Effector CD4-positive, alpha-beta T cell (primary cell): ENCODE measurements at places on chromosomes 2 and 18.

- DNase-seq: no peak
Measured at GRCh38 chr18:11989174-11989573, 7.9 kb downstream of the IMPA2 start.

DNA sequence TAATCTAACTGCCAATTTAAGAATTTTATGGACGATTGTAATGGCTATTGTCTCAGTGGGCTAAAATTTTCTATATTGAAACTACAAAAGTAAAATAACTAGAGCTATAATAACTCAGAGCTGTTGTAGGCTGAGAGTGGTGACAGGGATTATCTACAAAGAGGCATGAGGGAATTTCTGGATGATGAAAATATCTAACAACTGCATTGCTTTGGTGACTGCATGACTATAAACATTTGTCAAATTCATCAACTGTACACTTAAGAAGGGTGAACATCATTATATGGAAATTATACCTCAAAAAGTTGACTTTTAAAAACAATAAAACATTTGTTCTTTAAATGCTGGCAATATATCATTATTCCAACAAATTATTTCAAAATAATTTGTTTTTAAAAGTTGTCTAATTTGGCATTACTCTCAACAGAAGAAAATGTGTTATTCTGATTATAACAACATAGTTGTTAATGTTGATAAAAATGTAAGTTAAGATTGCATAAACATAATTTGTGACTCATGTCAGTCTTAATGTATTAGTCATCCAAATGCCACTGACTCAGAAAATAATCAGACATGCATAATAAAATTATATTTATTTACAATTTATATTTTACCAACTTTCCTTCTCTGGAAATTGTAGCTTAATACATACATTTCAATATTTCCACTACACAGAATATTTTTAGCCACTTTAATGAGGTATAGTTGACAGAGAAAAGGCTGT lies 865.1 kb upstream of the VRK2 start:
- no peak for DNase-seq

DNA sequence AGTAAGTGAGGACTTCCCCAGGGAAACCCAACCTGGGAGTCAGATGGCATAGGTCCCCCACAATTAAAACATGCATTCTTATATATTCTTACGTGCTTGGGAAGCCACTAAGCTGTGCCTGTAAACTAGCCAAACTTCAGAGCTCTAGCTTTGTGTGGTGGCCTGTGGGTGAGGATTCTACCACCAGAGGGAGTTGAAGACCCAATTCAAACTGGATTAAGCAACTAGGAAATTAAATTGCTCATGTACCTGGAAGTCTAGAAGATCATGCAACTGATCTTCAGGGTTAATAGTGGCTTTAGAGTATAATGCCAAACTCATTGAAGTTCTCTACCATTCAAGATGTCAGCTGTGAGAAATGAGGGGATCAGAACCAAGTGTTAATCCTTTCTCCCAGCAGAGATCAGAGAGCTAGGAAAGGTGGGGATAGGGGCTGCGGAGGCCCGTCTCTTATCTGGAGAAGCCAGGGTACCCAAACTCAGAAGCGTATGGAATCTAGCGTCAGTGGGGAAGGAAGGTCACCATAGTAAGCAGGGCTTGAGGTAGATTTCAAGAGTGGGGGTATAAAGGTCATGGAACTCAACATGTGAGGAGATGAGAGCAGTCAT lies 53.2 kb upstream of the CCDC85A start:
- no peak for DNase-seq

GRCh38 chr2:47190188-47190881 lies 35.2 kb upstream of the STPG4 start:
- DNase-seq: no peak

- no peak for DNase-seq
Measured at GRCh38 chr18:46282177-46282570, 178.0 kb downstream of the HAUS1 start.

DNA sequence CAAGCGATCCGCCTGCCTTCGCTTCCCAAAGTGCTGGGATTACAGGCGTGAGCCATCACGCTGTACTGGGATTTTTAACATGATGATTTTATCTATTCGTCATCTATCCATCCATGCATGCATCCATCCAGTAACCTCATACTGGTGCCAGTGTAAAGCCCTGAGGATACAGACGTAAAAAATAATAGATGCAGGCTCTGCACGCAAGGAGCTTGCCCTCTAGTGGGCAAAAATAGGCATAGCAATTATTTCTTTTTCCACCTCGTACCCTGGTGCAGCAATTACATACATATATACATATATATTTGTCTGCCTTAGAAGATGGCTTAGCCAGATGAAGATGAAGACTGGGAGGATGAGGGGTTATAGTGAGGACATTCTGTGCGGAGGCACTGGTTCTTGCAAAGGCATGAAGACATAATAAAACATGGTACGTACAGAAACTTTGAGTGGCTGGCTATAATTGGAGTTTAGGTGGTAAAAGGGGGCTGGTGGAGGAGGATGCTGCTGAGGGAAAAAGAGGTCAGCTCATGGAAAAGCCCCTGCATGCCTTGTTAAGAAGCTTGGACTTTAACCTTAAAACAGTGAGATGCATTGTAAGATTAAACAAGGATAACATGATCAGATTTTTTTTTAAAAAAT lies 19.6 kb upstream of the RPIA start:
- DNase-seq: no peak

DNA sequence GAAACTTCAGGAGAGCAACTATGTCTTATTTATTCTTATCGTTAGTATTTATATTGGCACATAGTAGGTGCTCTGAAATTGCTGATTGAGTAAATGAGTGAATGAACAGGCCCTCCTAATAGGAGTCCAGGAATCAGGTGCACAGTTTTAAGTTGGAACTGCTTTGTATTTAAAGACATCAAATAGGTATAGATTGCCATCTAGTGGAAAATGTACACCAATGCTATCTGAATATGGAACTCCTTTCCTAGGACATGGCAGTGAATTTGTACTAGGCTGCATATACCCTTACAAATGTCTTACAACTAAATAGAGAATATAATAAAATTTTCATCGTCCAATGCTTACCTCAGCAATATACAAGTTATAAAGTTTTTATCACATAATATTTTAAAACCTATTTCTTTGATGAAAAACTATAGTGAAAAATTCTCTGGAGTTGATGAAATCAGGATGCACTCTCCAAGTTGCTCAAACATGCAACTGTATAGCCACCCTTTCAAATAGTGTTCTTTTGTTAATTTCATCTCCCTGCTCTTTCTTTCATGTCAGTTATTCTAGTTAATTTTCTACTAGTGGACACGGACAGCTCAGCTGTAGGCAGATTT lies 318.9 kb upstream of the SYT4 start:
- DNase-seq: no peak

DNA sequence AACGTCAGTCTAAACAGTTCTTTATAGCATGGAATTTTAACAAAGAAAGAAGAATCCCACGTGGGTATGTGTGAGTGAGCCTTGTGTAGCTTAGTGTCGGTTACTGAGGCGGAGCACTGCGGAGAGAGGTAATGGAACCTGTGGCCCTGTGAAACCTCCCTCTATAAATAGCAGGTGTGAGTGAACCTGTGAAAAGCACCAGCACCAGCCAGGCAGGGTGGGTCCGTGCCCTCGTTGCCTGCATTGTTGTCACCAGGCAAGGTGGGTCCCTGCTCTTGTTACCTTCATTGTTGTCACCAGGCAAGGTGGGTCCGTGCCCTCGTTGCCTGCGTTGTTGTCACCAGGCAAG lies 4.7 kb downstream of the CTDP1 start:
- no peak for DNase-seq

DNA sequence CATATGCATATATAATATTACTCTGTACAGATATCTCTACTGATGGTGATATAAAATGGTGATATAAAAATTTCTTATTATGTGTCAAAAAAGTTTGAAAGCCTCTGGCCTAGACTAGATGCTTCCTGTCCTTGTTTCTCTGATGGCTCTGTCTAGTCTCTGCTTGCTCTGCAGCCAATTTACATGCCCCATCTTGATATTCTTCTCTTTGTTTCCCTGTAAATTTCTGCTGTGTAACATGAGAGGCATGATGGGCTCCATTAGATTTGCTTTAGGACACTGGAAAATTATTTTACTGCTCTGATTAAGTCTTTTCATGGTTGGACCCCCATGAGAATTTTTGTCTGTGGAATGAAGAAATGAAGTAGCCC lies 24.3 kb downstream of the BABAM2 start:
- no peak for DNase-seq

GRCh38 chr2:37324786-37325624 lies at the start of gene PRKD3:
TSS of gene PRKD3 (minus strand) at chr2:37324833. CDS start at chr2:37316524, 8,309 bp downstream.
- peak; percentile 30 for DNase-seq

DNA sequence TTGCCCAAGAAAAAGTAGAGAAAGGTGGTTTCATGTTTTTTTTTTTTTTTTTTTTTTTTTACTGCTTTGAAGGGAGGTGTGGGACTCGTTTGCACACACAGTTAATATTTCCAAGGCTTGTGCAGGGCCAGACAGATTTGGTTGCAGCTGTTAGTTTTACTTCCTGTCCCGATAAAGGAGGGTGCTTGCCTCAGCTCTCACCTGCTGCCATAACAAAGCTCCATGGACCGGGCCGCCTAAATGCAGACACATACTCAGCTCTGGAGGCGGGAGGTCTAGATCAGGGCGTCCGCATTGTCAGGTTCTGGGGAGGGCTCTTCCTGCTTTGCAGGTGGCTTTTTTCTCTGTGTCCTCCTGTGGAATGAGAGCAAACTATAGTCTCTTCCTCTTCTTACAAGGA lies 69.9 kb downstream of the ODC1 start:
- no peak for DNase-seq

- DNase-seq: no peak
Measured at GRCh38 chr2:143433251-143433650, 304.0 kb downstream of the ARHGAP15 start.

DNA sequence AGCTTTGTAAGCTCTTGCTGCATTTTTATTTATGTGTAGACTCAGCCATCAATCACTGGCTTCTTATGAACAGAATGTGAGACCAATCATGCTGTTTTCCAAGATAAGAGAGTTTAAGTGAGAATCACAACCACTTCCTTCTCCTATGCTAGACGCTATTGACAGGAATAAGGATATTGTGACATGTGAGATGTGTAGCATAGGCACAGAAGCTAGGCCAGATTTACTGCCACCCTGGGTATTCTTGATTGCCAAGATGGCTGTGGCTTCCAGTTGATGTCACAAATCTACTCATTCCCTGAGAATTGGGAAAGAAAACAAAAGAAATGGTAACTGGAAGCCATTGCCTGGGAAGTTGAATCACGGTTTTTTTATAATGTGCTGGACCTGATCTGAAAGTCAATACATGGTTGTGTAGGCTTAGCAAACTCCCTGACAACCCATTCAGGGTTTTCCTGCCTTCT lies 49.9 kb downstream of the RAB27B start:
- DNase-seq: no peak

DNA sequence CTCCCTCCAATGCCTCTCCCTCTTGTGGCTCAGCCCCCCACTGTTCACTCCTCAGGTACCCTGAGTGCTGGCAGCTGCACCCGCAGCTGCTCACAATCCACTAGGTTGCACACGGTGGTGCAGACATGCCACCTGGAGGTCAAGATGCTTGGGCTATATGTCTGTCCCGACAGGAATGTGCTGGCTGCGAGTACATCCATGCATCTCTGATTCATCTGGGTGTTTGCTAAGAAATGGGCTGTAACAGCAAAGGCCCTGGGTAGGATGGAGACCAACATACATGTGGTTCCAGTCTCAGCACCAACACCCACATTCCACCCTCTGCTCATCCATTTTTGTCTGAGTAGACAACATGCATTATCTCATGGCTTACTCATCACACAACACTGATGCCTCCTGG lies 31.3 kb downstream of the ANKMY1 start:
- DNase-seq: no peak

- DNase-seq: no peak
Measured at GRCh38 chr18:39599251-39599650, 2033.7 kb upstream of the CELF4 start.

- no peak for DNase-seq
Measured at GRCh38 chr2:28709101-28709500, 42.5 kb upstream of the PPP1CB start.

GRCh38 chr2:29108225-29108624 lies 7.0 kb upstream of the CLIP4 start:
- no peak for DNase-seq

GRCh38 chr2:216497382-216498069 lies 1.1 kb upstream of the RPL37A start:
- no peak for DNase-seq

DNA sequence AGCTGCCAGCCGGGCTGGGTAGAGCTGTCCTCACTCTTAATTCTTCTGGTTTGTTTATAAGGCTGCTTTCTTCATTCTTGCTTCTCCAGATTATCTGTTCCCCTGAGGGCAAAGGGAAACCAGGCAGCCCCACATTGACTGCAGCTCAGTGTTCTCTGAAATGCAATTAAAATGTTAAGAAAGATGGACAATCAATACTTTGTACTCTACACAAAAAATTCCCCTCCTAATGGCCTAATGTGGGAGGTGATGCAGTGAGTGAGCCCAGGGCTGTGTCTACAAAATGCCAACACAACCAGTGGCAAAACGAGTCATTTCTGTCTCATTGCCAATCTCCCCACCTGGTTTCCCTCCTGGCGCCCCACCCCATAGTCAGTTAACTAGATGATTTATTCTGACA lies 541.7 kb upstream of the RAB6C start:
- DNase-seq: no peak

DNA sequence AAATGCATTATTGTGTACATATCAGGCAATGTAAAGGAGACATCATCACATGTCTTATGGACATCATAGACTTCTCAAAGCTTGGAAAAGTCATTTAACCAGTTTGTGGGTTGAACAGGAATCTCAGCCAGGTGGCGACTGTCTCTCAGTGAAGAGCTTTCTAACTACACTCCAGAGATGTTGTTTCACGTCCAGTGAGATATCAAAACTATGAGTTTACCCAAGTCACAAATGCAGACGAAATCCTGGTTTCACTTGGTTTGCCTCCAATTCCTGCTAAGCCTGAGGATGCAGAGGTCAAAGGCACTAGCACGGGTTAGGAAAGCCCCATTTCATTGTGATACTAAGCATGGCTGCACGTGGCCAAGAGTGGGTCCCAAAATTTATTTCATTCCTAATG lies 384.5 kb upstream of the MEIS1 start:
- DNase-seq: no peak

GRCh38 chr2:55097461-55098410 lies 47.5 kb upstream of the RTN4 start:
- DNase-seq: no peak

DNA sequence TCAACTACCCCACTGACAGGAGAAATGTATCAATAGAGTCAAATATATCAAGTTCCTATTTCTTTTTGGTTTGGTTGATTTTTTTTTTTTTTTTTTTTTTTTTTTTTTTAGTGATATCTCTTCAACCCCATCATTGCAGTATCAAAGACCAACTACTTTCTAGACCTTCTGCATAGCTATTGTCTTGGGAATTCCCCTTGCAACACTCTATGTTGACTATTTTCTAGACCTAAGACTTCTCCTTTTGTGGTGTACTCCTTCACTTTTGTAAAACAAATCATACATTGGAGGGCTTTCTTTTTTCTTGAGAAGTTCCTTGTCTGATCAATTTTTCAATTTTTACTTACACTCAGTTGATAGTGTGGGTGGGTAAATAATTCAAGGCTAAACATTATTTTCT lies 46.5 kb upstream of the NR4A2 start:
- DNase-seq: no peak
